Fibroblast of skin of right biceps (primary cell): ENCODE measurements at places on chromosomes 4 and X.

- DNase-seq, result no peak
Measured at GRCh38 chr4:4818415-4819212, 40.9 kb upstream of the MSX1 start.

DNA sequence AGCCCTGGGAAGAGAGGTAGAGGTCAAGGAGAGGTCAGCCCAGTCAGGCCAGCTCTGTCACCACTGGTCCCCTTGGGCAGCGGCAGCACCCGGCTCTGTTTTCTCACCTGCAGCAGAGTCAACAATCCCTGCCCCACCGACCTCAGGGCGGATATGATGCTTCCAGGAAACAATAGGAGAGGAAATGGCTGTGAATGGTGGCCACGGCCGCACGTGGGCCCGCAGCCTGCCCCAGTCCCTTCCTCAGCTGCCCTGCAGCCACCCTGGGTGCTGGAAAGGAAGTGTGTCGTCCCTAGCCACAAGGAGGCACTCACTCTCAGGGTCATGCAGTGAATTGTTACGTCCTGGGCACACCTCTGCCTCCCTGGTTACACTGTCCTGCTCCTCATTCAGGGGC, 92.5 kb upstream of the ENPP6 start:
- DNase-seq, result no peak

DNA sequence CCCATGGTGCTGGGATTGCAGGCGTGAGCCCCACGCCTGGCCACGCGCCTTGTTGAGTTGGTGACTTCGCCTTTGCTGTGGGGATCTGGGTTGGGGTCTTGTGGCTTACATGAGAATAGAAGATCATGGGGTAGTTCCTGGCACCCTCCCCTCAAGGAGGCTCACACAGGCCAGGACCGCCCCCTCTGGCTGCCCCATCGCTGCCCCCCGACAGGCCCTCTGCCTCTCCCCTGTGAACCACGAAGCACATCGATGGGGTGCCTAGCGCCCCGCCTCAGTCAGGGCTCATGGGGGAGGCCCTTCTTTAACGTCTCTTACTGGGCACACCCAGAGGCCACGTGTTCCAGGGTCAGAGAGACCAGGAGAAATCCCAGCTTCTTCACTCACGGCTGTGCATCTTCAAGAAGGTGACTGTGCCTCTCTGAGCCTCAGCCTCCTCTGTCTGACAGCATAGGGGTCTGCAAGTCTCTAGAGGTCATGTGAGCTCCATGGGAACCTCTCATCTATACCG, 23.6 kb upstream of the SPON2 start:
- DNase-seq, result no peak

DNA sequence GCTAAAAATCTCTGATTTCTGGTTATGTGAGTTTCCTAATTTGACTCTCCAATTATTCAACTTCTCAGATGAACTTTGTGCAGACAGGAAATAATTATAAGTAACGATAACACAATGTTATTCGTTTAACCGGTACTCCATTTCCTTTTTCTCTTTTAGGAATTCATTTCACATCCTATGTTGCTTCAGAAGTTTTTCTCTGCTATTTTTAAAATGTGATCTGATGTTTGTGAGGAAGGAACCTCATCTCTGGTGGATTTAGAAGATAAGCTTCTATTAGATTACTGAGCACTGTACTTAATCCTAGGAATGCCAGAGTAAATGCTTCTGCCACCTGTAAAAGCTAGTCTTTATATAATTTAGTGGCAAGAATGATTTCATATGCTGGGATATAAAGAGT, 116.0 kb upstream of the ETNPPL start:
- DNase-seq, result no peak

DNA sequence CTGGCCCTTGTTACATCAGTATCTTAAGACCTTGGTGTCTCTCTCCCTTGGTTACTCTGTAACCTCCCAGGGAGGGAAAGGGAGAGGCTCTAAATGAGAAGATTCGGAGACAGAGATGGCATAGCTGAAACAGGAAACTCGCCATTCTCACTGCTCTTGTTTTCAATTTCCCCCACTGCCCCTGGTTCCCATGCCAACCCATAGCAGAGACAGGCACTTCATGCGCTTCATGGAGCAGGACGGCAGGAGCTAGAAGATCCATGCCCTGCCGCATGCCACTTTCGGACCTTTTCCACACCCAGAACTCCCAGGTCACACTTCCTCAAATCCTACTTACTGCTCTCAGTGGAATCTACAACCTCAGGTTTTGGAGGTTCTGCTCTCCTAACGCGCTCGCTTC, 3.1 kb downstream of the ZMYM3 start:
- DNase-seq, result no peak

DNA sequence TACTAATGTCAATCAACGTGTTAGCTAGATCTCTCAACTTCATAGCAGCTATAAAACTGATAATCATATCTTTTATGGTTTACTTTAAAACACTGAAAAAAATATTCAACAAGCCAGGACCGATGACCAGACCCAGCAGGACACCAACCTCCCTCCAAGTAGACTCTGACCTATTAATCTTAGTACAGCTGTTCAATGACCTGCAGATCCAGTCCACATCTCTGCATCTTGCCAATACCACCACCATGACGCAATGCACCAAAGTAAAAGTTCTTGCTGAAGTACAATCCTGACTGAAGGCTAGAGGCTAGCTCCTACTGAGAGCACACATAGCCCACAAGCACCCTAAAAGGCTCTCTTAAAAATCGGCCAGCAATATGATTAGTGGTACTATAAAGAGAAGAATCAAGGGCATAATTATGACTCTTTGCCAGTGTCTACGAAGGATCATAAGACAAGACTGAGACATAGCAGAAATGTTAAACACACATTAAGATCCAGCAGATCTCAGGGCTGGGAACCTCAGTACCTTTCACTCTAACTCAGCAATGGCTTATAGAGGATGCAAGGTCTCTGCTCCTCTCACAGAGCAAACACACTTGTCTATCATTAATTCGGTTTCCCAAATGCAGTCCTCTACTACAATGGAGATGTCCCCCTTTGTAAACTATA, 7.6 kb downstream of the MED14 start:
- no peak for DNase-seq

GRCh38 chr4:155524926-155525455, 141.7 kb upstream of the GUCY1A1 start:
- no peak for DNase-seq

DNA sequence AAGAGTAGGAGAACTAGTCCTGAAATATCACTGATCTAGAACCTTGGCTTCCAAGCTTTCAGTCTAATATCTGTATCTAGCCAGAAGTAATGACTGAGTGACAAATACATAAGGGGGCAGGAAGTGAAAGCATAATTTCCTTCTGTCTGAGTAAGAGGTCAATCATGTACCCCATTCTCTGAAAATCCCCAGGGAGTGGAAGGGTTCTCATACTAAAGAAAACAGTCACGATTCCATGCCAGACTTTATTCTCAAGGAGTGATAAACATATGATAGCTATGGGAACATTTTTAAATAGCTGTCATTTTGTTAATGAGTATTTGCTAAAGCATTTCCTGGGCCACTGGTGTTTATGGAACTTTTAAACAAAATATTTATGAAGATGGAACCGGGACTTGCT, 308.5 kb downstream of the ARHGAP24 start:
- peak; percentile 96 for DNase-seq

DNA sequence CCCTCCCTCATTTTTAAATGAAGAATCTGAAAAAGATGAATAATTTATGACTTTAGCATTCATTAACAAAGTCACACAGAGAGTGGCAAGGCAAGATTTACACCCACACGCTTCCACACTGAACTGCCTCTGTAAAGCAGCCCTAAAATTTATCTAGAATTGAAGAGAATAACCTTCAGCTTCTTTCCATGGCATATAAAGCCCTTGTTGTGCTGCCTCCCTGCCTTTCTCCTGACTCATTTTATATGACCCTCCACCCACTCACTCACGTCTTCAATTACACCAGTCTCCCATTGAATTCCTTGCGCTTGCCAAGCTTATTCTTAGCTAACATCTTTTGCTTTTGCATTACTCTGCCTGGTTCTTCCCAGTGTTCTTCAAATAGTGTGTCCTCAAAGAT, 2649.3 kb downstream of the PCDH7 start:
- peak; percentile 33 for DNase-seq

DNA sequence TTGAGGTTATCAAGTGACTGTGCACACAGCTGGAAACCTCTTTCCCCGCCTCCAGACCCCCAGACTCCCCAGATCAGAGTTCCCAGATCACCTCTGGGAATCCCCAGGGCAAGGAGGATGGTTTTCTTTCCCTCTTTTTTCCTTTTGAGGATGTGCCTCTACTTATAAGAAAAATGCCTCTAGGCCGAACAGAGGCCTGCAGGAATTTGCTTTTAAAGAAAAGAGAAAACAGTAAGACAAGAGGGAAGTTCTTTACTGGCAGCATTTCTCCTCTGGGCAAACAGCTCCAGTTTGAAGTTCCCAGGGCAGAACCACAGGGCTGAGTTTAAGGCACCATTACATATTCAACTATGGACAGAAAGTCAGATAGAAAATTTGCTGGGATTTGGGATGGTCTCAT, 837.9 kb upstream of the LCORL start:
- no peak for DNase-seq

- peak; percentile 30 for DNase-seq
Measured at GRCh38 chr4:109978704-109979454, 66.2 kb downstream of the EGF start.

DNA sequence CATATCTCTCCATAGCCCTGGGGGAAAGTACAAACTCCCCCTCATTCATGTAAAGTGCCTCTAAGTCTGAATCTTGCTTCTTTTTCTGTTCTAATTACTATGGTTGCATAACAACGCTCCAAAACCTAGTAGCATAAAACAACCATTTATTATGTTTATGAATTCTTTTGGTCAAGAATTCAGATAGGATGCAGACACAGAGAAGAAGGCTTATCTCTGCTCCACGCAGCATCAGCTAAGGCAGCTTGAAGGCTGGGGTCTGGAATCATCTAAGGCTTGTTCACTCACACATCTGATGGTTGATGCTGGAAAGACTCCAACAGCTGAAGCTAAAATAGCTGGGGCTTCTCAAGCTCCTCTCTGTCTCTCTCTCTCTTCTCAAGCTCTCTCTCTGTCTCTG, 564.5 kb downstream of the ZNF674 start:
- no peak for DNase-seq

- no peak for DNase-seq
Measured at GRCh38 chr4:2940267-2941137, 22.7 kb downstream of the NOP14 start.

DNA sequence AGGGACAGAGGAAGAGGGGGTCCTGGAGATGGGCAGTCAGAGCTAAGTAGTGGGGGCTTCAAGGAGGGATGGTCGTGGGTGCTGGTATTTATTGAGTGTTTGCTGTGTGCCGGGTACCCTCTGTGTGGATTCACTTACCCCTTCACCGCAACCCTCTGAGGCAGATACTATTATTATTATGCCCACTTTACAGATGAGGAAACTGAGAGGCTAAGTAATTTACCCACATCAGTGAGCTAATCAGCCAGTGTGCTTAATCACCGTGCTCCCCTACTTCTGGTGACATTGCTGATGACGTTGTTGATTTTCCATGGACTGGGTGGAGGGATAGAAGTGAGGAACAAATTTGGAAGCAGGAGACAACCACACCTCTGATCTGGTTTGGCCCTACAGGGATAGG, 4.1 kb upstream of the KIAA0232 start:
- no peak for DNase-seq

GRCh38 chrX:1464971-1465285, 12.2 kb upstream of the ASMTL start:
- DNase-seq, result no peak

GRCh38 chr4:124903995-124904722, 191.6 kb upstream of the ANKRD50 start:
- peak; percentile 70 for DNase-seq

DNA sequence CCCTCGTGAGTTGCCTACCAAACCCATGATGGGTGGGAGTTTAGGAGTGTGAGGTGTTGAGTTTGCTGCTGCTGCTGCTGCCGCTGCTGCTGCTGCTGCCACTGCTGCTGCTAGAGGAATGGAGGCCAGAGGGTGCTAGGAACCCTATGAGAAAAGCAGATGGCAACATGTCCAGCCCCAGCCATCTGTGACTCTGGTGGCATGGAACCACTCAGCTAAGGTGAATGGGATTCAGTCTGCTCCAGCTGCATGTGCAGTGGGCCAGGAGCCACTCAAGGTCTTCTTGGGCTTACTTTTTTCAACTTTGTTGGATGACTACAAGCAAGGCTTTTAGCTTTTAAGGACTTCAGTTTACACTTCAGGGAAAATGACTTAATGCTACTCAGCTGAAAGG, 103.8 kb downstream of the RTL5 start:
- DNase-seq, result no peak

DNA sequence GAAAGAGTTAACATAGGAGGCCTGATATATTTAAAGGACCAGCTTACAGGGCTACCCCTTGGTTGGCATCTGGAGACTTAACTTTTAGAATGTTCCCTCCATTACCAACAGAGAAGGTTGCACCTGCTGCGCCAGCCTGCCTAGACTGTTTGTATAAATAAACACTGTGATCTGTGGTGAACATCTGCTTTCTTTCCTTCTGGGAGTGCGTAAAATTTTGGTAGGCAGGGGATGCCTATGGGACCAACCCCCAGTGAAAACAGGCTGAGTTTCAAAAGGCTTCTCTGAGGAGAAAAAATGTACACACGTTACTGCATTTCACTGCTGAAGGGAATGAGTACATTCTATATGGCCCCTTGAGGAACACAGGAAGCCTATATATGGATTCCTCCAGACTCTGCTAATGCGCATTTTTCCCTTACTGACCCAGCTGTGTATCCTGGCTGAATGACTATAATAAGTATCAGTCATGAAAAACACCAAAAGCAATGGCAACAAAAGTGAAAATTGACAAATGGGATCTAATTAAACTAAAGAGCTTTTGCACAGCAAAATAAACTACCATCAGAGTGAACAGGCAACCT, 13.8 kb downstream of the CENPC start:
- no peak for DNase-seq

- peak; percentile 45 for DNase-seq
Measured at GRCh38 chr4:60296386-60296785, 903.7 kb upstream of the ADGRL3 start.

- no peak for DNase-seq
Measured at GRCh38 chr4:106601519-106601918, 232.9 kb upstream of the GIMD1 start.

DNA sequence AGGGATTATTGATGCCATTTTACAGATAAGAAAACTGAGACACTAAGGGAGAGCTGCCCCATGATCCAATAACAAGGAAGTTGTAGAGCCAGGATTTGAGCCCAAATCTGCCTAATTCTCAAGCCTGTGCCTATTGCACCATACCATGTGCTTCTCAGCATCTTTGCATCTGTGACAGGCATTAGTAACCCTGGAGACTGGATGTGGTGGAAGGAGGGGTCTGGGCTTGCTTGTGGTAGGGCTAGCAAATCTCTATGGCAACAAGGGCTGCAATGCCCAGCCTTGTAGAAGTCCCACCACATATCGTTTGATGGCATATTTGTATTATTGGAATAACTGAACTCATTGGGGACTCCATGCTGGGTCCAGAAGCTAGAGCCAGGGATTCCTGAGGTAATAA, 58.1 kb downstream of the RTL5 start:
- DNase-seq, result no peak

DNA sequence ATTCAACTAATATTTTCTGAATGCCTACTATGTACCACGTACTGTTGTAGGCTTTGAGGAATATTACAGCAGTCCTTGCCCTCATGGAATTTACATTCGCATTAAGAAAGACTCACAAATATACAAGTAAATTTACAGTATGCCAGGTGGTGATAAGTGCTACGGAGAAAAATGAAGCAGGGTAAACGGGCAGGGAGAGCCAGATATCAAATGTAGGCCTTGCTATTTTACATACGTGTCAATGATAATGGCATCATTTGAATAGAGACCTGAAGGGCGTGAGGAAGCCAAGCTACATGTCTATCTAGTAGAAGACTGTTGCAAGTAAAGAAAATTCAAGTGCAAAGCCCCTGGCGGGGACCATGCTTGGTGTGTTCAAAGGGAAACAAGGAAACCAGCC, 65.2 kb downstream of the AMMECR1 start:
- no peak for DNase-seq
